ENCODE measurements at places on chromosomes 7 and 10.

DNA sequence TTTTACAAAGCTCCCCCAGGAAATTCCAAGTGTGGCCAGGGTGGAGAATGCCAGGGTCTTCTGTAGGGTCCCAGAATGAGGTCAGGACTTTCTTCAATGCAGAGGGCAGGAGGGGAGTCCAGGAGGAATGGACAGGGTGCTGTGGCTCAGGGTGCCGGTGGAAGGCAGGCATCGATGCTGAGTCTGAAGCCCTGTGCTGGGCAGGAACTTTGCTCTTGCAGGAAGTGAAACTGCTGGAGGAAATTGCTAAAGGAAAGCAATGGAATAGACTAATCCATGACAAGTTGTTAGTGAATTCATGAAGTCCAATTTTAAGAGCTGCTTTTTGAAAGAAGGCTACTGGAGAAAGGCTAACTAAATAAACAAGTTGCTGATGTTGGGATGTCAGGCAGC is 14.8 kb downstream of the PTPRE start:
- DNase-seq: no peak

GRCh38 chr10:123553810-123554430 is 112.2 kb upstream of the GPR26 start:
- no peak for DNase-seq

GRCh38 chr7:82805527-82805960 is 357.1 kb downstream of the PCLO start:
- no peak for DNase-seq

- no peak for DNase-seq
These were observed 26.3 kb upstream of the SLC35G1 start for GRCh38 chr10:93867525-93867924.

DNA sequence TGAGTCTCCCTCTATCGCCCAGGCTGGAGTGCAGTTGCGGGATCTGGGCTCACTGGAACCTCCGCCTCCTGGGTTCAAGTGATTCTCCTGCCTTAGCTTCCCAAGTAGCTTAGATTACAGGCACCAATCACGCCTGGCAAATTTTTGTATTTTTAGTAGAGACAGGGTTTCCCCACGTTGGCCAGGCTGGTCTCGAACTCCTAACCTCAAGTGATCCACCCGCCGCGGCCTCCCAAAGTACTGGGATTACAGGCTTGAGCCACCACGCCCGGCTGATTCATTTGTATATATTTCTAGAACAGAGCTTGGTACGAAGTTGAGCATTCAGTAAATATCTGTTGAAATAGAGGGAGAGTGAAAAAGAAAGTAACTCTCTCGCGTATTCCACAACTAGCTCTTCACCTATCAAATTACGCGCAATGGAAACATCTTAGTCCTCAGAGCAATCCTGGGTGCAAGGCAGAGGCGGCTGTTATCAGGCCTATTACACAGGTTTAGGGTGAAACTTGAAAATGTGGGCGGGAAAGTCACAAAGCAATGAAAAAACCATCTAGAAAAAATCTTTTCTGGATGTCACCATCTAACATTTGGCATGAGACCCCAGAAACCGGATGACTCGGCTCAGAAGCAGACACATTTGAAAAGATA is 707 bp upstream of the GHITM start:
- peak; percentile 72 for DNase-seq

DNA sequence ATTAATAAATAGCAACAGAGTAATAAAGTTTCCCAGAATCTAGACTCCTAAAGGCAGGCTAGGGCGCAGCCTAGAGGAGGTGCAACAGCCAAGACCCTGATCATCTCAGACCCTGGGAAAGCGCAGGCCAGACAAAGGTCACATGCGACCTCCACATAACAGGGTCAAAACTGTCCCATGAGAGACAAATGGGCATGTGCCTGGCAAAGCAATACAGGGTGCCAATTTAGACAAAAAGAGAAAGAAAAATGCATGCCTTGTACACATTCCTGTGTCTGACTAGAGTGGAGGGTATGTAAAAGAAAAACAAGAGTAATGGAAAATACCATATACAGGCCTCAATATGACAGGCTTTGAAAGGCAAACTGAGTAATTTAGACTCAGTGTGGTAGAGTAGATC is 22.2 kb downstream of the MPP7 start:
- no peak for DNase-seq

DNA sequence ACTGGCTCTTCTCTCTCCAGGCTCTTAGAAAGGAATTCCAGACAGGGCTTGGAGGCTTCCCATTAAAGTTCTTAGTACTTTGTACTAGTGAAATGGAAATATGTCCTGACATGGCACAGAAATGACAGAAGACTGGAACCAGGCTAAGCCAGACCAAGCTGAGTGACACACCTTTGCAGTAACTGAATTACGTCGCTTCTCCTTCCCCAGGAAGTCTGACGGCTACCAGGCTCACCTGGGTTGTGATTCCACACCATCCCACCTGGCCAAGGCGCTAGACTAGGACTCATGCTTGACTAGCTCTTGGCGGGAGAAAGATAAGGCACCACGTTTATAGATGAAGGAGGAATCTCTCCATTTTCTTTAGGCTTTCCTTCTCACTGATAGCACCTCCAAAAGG is 50.7 kb upstream of the KCNIP2 start:
- no peak for DNase-seq

All from activated naive CD4-positive, alpha-beta T cell treated with anti-CD3 and anti-CD28 coated beads, Interleukin-2, amount 50 U/mL, for 16 hours (primary cell).